ENCODE measurements at places on chromosomes 5 and 9.

GRCh38 chr9:32384364-32385151, at the start of gene ACO1:
TSS of gene ACO1 (plus strand) at chr9:32384643. CDS start at chr9:32405507, 20,864 bp downstream.
- peak; percentile 89 for DNase-seq

DNA sequence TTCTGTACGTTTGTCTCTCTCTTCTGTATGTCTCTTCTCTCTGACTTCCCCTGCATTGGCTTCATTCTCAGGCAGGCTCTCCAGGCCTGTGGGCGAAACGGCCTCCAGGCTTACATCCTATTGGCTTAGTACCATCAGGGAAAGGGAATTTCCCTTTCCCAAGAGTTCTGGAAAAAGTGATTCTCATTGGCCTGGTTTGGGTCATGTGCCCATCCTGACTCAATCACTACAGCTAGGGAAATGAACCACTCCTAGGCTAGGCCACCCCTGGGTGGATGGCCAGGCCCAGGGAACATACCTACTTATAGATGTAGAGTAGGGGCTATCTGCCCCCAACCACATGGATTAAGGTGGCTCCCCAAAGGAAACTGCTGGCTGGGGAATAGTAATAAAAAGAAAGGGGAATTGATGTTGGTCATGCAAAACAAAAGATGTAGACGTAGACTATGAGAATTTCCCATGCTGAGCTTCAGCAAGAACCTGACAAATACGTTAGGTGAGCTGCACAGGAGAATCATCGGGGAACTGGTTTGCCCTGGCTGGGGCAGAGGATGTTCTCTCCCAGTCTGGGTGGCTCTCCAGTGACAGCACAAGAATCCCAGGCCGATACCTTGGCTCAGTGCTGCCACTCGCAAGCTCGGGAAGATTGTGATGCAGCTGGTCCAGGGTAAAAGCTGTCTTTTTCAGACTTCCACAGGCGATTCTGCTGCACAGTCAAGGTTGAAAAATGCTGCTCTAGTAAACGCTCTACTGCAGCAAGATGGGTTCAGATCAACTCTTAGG, 3.7 kb upstream of the EGR1 start:
- no peak for DNase-seq

GRCh38 chr9:77417566-77417965, 230.6 kb downstream of the GNA14 start:
- no peak for DNase-seq

DNA sequence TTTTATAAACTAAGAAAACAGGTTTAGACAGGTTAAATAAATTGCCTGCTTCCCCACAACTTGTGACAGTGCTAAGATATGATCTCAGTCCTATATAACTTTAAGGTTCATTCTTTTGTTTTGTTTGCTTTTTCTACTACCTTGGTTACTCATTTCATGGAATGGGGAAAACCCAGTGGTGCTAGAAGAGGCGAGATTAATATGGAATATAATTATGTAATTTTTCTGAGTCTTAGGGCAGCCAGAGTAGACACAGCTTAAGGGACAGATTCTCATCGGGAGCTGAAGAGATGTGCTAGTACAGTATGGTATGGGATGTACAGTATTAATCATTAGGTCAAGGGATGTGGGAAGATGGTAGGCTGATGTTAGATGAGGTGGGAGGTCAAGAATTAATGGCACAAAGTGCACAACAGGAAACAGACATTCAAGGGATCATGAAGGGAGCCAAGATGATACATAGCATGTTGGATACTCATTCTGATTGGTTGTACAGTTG, 6.2 kb downstream of the TRIM32 start:
- no peak for DNase-seq

DNA sequence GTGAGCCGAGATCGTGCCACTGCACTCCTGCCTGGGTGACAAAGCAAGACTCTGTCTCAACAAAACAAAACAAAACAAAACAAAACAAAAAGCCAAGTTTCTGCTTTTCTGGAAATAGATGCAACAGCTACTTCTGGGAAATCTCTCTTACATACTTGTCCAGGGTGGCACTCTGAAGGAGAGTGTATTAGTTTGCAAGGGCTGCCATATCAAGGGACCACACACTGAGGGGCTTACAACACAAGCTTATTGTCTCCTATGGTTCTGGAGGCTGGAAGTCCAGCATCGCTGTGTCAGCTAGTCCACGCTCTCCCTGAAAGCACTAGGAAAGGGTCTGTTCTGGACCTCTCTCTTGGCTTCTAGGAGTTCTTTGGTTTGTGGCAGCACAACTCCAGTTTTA, 277.9 kb upstream of the WWC1 start:
- no peak for DNase-seq

DNA sequence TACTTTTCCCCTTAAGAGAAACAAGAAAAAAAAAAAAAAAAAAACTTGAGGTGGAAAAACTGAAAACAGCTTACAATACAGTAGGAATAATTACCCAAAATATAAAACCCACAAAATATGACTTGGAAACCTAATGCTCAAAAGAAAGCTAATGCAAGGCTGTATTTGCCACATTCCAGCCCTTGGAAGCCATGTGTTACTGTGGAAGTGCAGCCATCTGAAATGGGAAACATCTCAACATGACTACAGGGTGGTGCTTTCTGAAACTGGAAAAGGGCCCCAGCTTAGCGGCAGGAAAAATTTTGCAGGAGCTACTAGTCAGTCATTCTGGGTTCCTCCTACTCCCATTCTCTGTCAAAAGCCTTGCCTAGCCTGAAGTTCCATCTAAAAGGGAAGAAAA, 20.4 kb downstream of the CDK5RAP2 start:
- no peak for DNase-seq

GRCh38 chr9:135647884-135648283, 8.5 kb upstream of the GLT6D1 start:
- no peak for DNase-seq

DNA sequence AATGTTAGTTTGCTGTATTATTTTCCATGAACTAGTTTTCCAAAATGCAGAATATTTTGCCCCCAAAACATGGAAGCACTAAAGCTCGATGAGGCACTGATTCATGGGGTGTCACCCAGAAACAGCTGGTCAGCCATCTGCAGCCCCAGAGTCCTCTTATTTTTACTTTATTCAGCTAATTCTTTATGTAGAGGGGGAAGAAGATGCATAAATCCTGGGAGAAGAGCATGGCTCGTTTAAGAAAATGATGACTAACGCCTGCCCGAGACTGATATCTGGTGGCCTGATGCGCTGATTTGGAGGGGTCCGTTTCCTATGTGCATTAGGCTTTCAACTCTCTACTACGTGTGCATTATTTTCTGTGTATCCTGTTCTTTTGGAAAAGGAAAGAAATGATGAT, 390.3 kb upstream of the MEF2C start:
- no peak for DNase-seq

GRCh38 chr9:99859243-99859980, 37.7 kb downstream of the NR4A3 start:
- no peak for DNase-seq

DNA sequence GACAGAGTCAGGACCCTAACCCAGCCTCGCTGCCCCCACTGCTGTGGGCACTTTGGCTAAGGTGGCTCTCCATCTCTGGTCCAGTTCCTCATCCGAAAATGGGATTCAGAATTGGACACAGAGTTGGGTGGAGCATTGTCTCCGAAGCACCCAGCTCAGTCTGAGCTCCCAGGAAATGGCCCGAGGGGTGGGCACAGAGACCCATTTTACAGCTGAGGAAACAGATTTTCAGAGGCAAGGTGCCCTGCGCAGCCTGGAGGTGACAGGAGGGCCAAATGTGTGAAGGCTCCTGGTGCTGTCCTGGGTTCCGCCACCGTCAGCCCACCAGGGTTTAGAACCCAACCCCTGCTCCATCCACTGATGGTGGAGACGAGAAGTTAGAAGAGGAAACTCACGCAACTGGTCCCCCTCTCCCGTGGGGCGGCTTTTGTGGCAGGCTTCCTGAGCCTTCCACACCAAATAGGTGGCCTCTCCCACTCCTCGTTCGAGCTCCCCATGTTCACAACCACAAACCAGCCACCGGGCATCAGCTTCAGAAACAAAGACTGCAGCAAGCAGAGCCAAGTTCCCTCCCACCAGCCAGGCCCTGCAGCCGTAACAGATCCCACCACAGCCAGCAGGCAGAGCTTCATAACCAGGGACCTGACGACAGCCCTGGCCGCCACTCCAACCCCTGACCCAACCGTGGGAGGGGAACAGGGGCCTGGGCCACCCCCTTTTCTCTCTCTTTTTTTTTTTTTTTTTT, 90.9 kb upstream of the LMX1B start:
- no peak for DNase-seq

DNA sequence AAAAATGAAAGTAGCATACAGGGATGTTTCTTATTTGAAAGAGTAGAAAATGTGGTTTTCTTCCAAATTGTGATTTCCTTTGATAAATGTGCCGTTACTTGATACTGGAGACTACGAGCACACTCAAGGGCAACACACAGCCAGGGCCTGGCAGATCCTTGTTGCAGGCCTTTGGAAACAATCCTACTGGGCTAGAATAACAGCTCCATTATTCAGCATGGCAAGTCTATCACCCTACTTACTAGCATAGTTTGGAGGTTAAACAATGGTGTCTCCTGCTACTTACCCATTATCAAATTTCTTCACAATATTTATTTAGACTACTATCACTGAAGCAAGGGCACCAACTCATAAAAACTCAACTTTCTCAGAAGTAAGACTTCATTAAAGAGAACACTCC, 140.8 kb upstream of the ZNF608 start:
- no peak for DNase-seq

GRCh38 chr5:4020400-4020799, 424.8 kb downstream of the IRX1 start:
- DNase-seq = no peak

DNA sequence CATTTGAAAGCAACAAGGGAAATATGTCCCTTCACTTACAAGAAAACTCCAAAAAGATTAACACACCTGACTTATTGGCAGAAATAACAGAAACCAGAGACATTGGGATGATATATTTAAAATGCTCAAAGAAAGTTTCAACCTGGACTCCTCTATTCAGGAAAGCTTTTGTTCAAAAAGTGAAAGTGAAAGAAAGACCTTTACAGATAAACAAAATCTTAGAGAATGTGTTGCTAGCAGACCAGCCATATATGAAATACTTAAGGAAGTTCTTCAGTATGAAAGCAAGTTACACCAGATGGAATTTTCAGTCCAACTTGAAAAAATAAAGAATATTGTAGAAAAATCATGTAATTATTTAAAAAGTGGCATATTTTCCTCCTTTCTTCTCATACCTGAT, 1075.1 kb downstream of the NR2F1-AS1 start:
- DNase-seq = no peak

DNA sequence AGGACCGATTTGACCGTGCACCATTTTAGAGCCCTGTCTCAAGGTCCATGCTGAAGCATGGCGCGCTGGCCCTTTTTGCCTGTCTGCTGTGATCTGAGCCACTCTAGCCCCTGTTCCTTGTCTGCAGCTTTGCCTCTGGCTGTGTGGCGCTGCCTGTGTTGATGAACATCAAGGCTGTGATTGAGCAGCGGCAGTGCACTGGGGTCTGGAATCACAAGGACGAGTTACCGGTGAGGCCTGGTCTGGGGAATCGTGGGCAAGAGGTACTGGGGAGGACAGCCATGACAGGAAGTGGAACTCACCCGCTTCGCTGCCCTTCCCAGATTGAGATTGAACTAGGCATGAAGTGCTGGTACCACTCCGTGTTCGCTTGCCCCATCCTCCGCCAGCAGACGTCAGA, 6.3 kb downstream of the NHP2 start:
- no peak for DNase-seq

DNA sequence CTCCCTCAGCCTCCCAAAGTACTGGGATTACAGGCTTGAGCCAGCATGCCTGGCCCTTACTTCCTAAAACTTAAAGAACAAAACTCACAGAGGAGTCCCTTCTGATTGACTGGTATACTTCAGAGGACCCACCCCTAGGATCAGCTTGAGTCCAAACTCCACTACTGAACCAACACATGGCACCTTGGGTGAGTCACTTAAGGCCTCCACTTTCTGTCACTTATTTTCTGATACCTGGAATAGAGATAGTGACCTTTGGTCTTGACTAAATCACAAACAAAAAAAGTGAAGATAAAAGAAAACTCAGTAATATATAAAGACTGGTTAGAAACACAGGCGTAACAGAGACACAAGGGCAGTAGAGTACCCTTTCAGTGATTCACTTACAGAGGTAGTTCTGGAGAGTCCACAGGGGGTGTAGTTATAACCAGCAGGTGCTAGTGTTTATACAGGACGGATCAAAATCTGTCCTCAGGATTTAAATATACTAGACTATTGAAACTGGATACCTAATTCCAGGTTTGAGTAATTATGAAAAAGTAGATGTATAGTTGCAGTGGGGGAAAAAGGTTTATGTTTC, 274.3 kb upstream of the ANKRD55 start:
- DNase-seq = no peak

GRCh38 chr5:111998871-111999270, 241.9 kb upstream of the NREP start:
- DNase-seq = no peak

DNA sequence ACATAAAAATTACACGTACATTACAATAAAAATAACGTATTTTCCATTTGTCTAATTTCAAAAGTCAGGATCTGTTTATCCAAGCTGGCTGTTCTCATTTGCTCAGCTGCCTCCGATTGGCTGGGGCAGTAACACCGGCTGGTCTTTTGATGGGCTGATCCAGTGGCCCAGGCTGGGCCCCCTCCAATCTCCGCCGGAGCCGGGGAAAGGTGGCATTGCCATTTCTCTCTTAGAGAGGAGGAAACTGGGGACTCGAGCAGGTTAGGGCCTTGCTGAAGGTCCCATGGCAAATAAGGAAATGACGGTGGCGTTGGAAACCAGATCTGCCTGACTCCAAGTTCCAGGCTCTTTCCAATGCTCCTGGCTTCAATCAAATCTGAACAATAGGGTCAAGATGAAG, 6.6 kb downstream of the CPLX2 start:
- DNase-seq = no peak

GRCh38 chr5:93894601-93895354, 153.4 kb upstream of the POU5F2 start:
- no peak for DNase-seq

DNA sequence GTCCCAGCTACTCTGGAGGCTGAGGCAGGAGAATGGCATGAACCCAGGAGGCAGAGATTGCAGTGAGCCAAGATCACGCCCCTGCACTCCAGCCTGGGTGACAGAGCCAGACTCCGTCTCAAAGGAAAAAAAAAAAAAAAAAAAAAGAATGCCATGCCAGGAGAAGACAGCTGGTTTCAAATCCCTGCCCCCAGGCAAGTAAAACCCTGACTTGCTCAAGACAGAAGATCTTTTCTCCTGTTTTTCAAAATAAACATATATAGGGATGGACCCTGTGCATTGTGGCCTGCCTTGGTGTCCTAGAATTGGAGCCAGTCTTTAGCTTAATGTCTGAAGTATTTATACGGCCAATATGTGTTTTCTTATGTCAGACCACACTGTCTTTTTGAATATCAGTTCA, 177.1 kb downstream of the NR3C1 start:
- no peak for DNase-seq

DNA sequence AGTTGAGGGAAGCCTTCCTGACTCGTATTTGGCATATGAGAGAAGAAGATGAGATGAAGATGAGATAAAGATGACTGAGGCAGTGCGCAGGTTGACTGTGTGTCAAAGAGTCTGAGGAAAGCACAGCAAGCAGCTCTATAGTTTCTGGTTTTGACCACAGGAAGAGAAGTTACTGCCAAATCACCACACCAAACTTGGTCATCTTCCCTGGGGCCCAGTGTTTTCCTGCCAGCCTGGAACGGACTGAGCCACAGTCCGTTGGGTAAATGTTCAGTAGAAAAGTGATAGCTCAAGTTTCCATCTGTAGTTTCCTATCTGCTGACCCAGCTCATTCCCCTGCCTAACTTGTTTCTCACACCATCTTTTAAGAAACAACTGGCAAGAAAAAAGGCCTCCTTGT, 80.7 kb upstream of the ADAMTS19 start:
- no peak for DNase-seq
